Naive thymus-derived CD8-positive, alpha-beta T cell (primary cell): ENCODE measurements at places on chromosomes 1 and 21.

- DNase-seq, result no peak
Measured at GRCh38 chr1:106751002-106751401, 305.5 kb upstream of the PRMT6 start.

DNA sequence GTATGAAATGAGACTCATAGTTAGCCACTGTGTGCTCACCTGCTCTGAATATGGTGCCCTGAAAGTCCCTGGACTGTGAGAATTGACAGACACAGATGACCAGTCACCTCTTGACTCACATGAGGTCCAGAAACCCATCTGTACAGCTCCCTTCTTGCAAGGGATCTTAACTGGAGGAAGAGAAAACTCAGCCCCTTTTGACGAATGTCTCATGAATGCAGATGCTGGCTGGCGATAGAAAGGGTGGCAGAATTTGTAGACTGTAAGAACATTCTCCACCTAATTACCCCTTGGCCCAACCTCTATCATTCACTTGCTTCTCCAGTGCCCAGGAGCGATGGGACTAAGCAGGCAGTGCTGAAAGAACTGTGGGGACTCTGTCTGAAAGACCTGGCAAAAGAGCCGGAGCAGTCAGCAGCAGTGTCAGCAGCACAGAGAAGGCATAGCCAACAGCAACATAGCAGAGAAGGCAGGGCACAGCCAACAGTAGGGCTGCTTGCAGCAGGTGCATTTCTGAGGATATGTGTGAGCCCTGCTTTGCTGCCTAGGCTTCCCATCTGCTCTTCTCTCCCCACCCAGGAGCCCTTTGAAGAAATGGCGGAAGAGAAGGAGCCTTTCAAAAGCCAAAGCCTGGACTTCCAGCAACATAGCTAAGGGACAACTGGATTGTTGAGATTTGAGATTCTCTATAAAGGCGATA lies 25.8 kb upstream of the IFNGR2 start:
- DNase-seq, result no peak

- no peak for DNase-seq
Measured at GRCh38 chr1:51266791-51267190, 30.7 kb downstream of the RNF11 start.

GRCh38 chr1:114927401-114927800 lies 72.7 kb downstream of the SYCP1 start:
- no peak for DNase-seq

GRCh38 chr1:195113471-195113870 lies 1494.8 kb downstream of the KCNT2 start:
- no peak for DNase-seq
